HCT116 (cell line): ENCODE measurements at places on chromosomes 11 and 22. TPM values are rescaled to one million over a fixed set of nuclear protein-coding genes. Genes with fewer than 3 reads are reported as not detected.

DNA sequence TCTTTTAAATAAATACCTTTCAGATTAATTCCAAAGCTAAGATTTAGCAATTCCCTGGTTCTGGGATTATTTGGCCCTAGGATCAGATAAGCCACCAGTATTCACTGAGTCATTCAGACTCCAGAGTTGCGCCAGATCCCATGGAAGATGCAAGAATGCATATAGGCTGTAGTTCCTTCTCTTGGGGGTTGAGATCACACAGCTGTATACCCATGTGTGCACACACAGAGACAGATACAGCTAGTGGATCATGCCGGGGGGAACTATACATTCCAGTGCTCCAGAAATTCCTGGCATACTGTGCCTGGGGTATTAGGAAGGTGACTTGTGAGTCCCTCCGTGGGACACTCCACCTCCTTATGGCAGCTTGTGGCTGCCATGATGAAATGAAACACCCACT, 75.4 kb downstream of the ZBTB16 start:
- DNase-seq: no peak

DNA sequence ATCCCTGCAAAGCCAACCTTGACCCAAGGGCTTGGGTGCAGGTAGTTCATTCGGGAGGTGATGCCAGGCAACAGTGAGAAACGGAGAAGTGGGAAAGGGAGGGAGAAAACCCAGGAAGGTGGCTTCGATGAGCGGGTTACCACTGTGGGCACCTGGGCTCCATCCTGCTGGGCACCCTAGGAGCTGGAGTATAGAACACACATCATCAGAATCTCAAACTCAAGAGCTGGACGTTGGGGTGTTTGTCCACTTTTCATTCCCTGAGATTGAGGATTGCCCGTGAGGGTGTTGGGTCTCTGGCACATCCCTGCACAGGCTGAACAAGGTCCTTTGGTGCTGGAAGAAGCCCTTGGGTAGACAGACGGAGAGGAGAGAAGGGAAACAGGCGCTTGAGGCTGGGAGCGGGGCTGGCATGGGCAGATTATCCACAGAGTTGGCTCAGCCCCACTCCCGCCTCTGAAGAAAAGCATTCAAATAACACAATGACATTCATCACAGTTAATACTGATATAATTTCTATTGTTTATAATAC, 70.4 kb downstream of the LRRC32 start:
- DNase-seq: no peak

- no peak for DNase-seq
Measured at GRCh38 chr22:44143105-44143474, 37.6 kb upstream of the PARVG start.

GRCh38 chr11:45057938-45058646, 88.3 kb upstream of the PRDM11 start:
- no peak for DNase-seq

GRCh38 chr22:26707581-26707980, 50.2 kb downstream of the MIAT start:
- DNase-seq: no peak

- DNase-seq: no peak
Measured at GRCh38 chr11:76408171-76408965, 27.2 kb downstream of the GVQW3 start.

DNA sequence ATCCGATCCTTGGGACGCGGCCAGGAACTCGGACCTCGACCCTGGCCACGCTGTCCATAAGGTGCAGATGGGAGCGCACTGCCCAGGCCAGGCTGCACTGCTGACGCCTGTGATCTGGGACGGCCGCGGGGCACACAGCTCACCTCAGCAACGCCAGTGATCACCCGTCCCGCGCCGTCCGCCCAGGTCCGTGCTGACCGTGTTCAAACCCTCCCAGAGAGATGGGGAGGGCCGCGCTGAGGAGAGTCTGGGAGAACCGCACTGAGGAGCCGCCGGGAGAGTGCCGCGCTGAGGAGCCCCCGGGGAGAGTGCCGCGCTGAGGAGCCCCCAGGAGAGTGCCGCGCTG, 636 bp downstream of the KCNQ1OT1 start:
- no peak for DNase-seq

DNA sequence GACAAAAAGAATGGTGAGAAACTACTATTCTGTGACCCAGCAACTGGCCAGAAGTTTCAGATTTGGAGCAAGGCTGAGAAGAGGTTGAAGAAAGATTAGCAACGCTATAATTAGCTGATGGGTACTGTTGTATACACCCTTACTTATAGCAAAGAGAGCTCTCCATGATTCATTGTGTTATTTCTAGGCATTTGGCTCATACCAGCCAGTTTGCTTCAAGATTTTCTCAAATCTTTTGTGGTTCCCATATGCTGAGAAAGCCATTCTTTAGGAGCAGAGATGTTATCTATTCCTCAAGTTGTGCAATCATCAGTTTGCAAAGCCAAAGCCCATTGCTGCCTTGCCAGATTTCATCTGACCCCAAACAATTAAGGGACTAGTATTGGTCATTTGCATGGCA, 179.4 kb downstream of the ETS1 start:
- no peak for DNase-seq

- DNase-seq: peak; percentile 37
Measured at GRCh38 chr22:38981005-38981991, 849 bp upstream of the APOBEC3B start.

TMEM191C gene
- total RNA-seq: 3.1 TPM

KRTAP5-1 gene
- not detected for total RNA-seq

C22orf39 gene
- total RNA-seq: 17.7 TPM

SCUBE2 gene
- total RNA-seq: 1.3 TPM

MS4A6A gene
- 0.52 TPM for total RNA-seq

CCDC82 gene
- total RNA-seq: 11.2 TPM

FLRT1 gene
- 0.15 TPM for total RNA-seq
